ENCODE measurements at places on chromosomes 6 and 20. TPM values are rescaled to one million over a fixed set of nuclear protein-coding genes. Genes with fewer than 3 reads are reported as not detected.
A peak's percentile ranks its signal among the peaks of the same experiment; 100 is the strongest.

DNA sequence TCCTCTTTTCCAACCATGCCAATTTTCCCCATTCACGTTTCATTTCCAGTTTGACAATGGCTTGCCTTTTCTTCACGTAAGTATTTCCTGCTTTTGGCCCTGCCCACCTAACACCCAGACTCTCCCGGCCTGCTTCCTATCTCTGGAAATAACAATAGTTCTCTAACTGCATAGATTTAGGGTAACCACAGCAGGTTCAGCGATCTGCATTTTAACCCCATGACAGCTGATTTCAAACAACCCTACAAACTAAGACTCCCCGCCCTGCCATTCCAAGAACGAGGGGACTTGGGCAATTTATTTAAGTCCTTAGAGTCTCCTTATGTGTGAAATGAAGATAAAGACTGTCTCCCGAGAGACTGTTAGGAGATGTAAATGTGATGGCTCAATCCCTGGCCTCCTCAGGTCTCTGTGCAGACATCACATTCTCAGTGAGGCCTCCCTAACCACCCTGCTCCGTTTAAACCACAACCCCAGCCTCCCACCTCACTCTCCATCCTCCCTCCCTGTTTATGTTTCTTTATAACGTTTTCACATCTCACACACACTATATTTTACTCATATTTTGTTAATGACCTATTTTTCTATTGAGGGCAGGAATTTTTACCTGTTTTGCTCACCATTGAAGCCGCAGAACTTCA lies 134.8 kb downstream of the GJA10 start:
- no peak for DNase-seq

- DNase-seq: no peak
These were observed 65.2 kb downstream of the GTF2H5 start for GRCh38 chr6:158233214-158233795.

DNA sequence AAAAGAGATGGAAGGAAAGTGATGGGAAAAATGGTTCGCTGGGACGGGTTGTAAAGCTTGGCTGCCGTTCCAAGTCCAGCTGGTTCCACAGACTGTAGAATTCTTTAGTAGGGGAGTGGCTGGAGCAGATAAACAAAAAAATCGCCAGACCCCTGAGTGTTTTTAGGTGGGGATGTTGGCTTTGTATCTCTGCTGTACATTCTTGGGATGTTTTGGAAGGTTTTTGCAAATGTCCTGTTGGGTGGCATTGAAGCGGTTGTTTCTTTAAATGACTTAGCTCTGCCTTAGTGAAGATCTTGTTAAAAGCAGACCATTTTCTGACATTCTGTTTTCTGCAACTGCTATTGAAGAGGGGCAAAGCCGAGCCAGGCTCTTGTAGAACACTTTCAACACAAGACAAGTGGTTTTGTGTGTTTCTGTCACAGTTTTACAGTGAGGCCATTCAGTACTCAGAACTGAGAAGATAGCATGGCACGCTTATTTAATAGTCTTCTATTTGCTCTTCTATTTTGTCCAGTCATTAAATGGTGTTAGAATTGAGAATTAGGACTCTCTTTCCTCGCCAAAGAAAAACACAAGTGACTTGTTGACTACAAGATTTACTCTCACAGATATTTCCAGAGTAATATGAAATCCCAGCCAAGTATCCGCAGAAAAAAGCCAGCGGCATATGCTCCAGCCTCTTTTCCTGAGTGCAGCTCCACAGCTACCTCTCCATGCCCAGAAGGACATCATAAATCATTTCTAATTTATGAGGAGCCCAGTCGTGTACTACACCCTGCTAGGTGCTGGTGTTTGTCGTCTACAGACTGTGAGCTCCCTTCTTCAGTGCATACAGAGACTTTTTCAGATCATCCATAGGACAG lies 65.8 kb downstream of the PHACTR2 start:
- no peak for DNase-seq

- peak; percentile 45 for DNase-seq
These were observed 11.0 kb upstream of the HINT3 start for GRCh38 chr6:125945378-125946141.

DNA sequence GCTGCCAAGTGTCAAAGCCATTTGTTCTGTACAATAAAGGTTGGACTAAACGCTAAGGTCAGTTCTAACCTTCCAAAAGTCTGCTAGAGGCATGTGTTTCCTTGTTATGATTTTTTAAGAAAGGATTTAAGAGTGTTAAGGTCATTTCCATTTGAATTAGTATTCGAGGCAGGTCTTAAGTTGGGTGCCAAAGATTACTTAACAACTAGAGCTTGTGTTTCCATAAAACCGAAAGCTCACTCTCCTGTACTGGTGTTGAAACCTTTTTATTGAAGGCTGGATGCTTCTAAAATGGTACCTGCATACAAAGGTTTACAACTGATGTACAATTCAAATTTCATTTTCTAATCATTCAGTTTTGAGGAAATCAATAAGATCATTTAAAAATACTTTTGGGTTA lies 82.4 kb downstream of the RNF144B start:
- no peak for DNase-seq

GRCh38 chr6:140237251-140237650 lies 862.8 kb upstream of the CITED2 start:
- DNase-seq: peak; percentile 33

DNA sequence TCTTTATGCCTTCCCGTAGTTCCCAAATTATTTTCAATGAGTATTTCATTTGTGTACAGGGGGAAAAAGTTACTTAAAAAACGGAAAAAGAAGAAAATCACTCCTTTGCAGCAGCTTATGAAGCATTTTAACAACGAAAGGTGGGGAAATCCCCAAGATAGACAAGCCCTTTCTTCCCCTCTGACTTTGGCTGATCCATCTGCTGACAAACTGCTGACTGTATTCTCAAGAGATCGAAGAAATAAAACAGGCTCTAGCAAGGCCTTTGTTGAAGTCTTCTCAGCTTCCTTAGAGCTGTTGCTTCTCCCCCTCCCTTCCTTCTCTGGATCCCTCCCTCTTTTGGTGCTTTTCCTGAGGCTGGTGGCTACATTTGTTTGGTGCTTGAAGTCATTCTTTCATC lies 325.2 kb downstream of the NRN1 start:
- no peak for DNase-seq

DNA sequence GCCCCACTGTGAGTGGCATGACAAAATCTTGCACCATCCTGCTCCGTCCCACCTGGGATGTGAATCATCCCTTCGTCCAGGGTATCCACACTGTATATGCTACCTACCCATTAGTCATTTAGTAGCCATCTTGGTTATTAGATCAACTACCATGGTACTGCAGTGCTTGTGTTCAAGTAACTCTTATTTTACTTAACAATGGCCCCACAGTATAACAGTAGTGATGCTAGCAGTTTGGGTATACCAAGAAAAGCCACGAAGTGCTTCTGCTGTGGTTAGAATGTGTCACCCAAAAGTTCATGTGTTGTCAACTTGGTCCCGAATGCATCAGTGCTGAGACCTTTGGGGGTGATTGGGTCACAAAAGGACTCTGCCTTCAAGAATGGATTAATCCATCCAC lies 11.7 kb downstream of the OSER1 start:
- DNase-seq: no peak

DNA sequence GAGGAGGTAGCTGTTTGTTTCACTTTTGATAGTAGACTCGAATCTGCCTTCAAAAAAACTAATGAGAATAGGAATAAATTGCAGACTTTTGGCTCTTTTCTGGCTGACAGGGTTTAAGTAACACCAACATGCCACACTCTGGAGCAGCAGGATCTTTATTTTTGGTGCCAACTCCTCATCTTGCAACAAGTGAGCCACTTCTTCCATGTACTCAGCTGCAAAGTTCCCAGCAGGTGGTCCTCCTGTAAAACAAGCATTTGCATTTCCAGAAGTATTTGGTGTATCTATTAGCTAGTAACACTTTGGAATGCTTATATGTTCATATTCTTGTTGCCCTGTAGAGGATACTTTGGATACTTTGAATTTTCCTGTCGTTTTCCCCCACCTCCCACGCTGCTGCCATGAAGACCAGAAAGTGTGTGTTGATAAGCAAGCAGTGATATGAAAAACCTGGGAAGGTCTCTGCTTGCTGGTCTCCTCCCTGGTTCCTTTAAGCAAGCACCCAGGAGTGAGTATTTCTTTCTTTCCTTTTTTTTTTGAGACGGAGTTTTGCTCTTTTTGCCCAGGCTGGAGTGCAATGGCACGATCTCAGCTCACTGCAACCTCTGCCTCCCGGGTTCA lies 1.0 kb downstream of the ARMH2 start:
- no peak for DNase-seq

DNA sequence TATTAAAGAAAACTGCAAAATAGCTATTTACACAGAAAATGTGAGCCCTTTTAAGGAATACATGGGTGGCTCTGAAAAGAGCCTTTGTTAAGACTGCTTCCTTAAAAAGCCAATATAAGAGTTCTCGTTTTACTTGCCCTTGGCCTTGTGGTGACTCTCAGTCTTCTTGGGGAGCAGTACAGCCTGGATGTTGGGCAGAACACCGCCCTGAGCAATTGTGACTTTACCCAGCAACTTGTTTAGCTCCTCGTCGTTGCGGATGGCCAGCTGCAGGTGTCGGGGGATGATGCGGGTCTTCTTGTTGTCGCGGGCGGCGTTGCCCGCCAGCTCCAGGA lies 111.5 kb downstream of the HFE start:
- no peak for DNase-seq

GRCh38 chr6:89703292-89703691 lies 64.7 kb upstream of the LYRM2 start:
- no peak for DNase-seq

GRCh38 chr6:119480961-119481497 lies 131.5 kb upstream of the MAN1A1 start:
- no peak for DNase-seq

GRCh38 chr6:56657354-56657753 lies 14.7 kb upstream of the DST start:
- no peak for DNase-seq

DNA sequence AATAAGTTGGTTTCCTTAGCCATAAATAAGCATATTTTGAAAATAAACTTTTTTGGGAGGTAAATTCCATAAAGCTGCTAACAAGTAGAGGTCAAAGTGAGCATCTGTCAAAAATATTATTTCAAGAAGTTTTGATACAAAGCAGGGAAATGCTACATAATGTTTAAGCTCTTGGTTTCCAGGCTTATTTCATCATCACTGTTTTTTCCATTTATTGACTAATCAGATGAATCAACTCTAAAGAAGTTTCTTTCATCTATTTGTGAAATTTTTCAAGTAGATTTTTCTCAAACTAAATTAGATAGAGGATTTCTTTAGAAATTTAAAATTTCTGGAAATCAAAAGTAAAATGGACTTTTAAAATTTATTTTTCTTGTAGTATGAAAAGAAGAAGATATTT lies 89.5 kb upstream of the TBX18 start:
- DNase-seq: no peak

DNA sequence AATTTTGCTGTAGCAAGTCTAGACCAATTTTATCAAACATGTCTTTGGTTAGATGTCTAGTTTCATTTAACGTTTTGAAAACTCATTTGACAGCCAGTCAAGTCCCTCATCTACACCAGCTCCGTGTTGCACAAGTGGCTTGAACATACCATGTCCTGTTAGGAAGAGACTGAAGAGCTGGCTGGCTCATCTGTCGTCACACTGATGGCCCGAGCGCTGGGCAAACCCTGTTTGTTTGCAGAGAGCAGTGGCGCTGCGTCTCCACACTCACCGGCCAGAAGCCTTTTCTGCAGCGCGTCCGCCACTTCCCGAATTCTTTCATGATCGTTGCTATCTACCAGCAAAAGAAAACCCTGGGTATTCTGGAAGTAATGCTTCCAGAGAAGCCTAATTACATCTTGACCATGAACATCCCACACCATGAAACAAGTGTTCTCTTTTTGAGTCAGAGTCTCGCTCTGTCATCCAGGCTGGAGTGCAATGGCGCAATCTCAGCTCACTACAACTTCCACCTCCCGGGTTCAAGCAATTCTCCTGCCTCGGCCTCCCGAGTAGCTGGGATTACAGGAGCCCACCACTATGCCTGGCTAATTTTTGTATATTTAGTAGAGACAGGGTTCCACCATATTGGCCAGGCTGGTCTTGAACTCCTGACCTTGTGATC lies 10.7 kb upstream of the TCFL5 start:
- DNase-seq: no peak

DNA sequence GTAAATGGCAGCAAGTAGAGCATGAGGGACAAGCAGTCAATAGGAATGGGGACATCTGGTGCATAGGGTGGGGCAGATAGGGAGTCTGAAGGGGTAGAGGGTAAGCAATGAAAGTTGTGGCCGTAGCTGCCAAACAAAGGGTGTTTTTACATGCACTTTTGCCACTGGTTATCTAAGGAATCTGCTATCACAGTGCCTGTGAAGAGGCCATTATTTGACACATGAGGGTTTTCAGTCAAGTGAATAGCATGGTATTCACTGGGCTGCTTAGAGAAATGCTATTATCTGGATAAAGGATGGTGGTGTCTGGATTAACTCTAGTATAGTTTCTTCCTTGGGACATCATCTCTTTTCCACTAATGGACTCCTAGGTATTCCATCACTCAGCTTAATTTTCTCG lies 118.2 kb downstream of the CARMIL1 start:
- no peak for DNase-seq

DNA sequence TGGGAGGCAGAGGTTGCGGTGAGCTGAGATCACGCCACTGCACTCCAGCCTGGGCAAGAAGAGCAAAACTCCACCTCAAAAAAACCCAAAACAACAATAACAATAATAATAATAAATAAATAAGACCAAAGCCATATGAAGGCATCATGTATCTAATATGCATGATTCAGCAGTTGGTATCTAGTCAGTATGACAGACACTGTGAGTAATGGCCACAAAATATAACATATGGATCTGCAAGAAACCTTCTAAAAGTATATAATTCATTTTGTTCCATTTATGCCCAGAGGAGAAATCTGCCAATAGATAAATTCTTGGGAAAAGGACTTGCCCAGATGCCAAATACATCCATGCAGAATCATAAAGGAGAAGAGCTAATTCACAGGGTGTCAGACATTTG lies 252.3 kb downstream of the BTBD9 start:
- DNase-seq: no peak

ULBP2 gene
- 8.3 TPM for total RNA-seq

COL12A1 gene
- total RNA-seq: 119 TPM

DYNLT1 gene
- total RNA-seq: 114 TPM

SALL4 gene
- 0.32 TPM for total RNA-seq

CFB gene
- total RNA-seq: 0.92 TPM

CRISP2 gene
- not detected for total RNA-seq
